ENCODE measurements at places on chromosomes 3 and 15.
A peak's percentile ranks its signal among the peaks of the same experiment; 100 is the strongest.

DNA sequence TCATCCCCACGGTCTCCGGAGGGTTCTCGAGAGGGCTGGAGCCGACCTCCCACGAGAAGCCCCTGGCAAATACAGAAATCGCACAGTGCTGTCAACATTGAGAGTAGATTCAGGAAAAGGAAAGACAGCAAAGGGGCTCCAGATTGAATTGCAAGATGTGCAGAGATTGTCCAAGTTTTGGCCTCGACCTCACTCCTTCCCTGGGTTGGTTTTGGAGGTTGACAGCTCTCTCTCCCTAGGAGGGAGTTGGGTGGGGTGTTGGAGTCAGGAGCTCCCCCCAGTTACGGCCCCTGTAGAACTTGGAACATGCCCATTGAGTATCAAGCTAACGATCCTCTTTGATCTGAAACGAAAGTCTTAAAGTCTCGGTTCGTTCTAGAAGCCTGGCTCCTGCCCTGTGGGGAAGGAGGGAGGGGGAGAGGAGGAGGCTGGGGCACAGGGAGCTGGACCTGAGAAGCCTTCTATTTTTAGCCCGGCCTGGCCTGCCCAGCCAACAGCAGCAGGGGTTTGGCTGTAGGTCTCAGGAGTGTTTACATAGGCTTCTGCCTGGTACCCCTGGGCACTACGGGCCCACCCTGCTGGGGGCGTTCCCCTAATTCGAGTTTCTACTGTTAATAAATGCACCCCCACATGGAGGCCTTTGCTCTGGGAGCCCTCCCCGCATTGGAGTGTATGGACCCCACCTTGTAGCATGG is 672 bp upstream of the KY start:
- DNase-seq = no peak

DNA sequence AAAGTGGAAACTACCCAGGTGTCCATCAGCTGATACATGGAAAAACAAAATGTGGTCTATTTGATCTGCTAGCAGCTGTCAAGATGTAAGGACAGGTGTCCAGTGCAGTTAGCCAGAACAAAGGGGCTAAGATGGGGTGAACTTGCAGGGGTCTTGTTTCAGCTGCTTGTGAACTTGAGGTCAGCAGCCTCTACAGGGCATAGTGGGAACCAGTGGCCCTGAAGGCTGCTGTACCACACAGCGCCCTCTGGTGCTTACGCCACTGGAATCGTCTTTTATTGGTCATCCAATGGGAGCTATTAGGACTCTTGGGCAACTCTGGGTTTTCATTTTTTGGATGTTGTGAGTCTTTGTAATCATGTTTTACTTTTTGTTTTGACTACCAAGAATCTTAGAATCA is 62.2 kb upstream of the CTSH start:
- peak; percentile 38 for DNase-seq

DNA sequence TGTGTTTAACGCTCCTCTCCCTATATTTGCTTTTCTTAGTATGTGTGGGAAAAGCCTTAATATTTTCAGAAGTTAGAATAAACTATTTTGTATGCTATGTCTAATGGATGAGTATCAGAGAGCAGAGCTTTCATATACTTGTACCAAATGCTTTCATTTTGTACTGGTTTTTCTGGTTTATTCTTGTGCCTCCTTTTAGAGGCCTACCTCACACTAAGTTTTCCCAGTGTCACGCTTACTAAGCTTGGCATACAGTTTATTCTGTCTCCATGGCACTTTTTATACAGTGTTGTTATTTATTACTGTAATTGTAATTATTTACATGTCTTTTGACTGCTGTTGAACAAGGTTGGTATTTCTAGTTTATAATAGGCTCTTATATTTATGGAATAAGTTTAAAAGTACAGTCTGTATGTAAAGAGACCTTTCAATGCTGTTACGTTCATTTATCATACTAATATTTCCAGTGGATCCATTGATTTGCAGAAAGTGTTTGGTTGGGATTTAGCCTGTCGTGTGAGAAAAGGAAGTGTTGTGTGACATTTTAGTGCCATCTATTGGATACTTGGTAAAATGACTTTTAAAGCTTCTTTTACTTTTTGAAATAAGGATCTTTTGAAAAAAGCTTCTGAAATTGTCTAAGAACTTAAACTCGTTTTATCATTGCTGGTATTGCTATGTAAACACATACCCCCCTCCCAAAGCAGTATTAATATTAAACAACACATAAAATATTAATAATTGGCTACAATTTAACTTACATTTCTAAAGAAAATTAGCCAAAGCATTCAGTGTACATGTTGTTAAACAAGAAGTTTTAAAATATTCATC is 5.2 kb upstream of the EBLN2 start:
- peak; percentile 46 for DNase-seq

DNA sequence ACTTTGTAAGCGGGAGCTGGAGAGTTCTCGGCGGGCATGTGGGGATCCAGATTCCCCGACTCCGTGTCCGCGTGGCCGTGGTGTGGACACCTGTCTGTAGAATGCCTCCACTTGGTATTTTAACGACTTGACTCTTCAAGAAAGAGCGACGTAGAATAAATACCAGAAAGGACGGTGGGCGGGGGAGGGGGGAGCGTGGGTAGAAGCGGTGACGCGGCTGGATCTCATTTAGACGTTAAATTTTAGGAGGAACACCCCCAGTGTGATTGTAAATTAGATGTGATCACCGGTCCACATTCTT is 620 bp upstream of the PYGO1 start:
- no peak for DNase-seq

DNA sequence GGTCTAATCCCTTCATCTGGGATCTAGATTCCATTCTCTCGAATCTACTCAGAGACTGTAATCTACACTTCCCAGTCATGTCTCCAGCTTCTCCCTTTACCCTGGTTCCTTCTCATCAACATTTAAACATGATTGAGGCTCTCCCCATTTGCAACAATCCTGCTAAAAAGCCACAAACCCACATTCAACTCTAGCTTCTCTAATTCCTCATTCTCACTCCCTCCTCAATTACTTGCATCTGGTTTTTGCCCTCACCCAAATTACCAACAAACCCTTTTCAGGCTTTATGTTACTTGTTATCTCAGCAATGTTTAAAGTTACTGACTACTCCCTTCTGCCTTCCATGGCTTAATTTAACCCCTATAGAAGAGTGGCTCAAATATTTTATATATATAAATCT is 11.5 kb downstream of the ETFA start:
- DNase-seq = no peak

- DNase-seq = no peak
These were observed 5.2 kb downstream of the TLE3 start for GRCh38 chr15:70092464-70093027.

DNA sequence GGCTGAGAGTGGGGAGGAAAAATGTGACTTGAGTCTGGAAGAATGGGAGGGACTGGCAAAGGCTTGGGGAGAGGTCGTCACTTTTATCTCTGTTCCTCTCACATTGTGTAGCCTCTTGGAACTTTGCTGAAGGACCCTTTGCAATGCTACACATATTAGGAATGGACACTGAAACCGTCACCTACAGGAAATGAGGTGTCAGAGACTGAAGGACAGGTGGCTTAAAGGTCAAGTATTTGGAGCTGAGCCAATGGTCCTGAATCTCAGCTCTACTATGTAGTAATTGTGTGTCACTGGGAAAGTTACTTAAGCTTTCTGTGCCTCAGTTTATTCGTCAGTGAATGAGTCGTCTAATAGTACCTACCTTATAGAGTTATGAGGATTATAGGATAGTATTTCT is 14.7 kb downstream of the MCTP2 start:
- DNase-seq = no peak

GRCh38 chr3:49013738-49014660 is 4.4 kb downstream of the DALRD3 start:
- DNase-seq = no peak

DNA sequence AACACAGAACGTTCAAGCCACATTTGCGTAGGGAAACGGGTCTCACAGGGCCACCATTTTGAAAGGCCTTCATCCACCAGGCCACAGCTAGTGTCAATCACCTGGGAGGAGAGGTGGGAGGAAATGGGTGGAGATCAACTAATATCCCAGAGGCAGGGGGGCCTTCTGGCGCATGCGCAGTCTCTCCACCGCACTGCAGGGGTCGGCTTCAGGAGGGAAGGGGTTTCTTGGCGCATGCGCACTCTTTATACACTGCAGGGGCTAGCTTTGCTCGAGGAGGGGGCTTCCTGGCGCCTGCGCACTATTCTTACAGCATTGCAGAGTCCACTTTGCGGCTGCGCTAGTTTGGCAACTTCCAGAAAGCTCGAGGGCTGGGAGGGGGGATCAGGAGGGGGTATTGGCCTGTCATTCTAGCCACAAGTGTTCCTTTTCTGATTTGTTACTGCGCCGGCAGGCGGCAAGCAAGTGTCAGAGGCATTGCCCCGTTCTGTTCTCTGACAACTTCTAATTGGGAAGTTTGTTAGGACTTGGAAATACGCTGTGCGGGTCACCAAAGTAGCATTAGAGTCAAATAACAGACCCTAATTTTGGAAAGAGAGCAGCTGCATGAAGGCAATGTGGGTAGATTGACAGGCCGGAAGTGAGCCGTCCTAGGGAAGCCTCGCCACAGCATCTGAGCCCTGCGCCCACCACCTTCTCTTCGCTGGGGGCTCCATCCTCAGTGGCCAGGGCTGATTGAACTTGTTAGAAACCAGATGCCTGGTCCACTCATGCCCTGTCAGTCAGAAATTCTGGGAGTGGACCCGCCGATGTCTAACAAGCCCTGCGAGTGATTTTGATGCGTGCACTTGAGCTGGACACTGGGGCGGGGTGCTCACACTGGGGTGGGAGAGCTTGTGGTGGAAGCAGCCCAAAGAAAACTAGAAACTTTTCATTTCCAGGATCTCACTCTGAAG is 173.5 kb upstream of the NDN start:
- DNase-seq = no peak

- no peak for DNase-seq
These were observed 303.2 kb downstream of the ZIC1 start for GRCh38 chr3:147712357-147712756.

DNA sequence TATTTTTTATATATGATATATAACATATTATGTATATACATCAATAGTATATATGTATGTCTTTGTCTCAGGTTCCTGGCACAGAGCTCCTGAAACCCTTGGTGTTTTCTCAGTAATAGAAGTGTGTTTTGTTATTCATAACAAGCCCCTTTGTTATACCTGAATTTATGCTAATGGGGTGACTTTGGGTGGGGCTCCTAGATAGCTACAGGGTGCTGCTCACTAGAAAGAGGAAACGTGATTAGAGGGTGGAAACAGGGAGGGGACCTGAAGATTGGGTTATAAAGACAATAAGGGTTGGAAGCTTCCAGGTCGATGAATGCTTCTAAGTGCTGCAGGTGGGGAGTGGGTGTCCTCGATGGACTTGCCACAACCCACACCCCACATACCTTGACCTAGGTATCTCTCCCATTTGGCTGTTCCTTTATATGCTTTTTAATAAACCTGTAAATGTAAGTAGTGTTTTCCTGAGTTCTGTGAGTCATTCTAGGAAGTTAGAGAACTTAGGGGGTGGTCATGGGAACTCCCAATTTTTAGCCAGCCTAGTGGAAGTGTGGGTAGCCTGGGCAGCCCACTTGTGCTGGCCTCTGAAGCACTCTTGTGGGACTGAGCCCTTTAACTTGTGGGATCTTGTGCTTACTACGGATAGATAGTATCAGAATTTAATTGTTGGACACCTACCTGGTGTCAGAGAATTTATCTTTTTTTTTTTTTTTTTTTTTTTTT is 36.9 kb upstream of the C15orf39 start:
- DNase-seq = no peak

- DNase-seq = no peak
These were observed 81.7 kb downstream of the MEGF11 start for GRCh38 chr15:66171841-66172240.

DNA sequence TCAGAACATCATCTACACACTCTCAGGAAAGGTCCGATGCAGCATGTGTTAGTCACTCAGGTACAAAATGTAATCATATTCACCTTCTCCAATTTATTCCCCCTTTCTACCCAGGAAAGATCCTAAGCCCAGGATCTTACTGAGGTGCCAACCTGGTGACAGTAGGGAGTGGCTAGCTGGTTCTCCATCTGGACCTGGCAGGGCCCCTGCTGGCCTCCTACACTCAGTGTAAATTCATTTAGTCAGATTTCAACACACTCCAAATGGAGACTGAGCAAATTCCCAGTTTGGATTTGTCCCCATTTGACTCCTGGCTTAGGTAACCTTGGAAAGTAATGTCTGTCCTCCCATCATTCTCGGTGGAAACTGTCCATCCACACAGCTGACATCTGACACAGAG is 47.3 kb downstream of the SYNPR start:
- DNase-seq = no peak

DNA sequence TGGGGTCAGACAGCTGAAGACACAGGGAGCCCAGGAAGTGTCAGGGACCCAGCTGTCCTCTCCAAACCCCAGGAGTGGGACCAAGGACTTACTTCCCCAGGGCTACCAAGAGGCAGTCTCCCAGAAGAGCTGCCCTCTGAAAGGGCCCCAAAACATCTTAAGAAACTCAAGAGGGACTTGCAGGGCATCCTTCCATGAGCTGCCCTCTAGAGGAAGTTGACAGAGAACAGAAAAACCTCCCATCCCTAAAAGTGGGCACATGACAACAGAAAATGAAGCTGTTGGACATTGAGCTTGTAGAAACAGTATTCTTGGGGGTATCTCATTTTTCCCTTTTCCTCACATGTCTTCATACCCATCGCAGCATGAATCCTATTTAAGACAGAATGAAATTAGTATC is 58.9 kb downstream of the MECOM start:
- no peak for DNase-seq

DNA sequence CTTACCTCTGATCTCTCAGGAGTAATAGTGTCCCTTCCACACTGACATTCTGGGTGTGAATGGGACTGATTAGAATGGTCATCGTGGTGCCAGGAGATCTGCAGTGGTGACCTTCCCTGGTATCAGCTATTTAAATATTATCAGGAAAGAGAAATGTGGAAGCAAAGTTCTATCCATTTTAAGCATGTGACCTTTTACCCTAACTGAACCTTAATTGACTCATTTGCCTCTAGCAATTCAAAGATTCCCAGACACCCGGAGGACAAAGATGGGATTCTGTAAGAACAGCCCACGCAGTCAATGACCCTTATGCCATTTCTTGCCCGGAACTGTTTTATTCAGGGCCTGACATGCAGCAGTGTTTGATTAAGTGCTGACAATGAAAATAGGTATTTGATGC is 10.3 kb downstream of the LIPC start:
- DNase-seq = no peak

DNA sequence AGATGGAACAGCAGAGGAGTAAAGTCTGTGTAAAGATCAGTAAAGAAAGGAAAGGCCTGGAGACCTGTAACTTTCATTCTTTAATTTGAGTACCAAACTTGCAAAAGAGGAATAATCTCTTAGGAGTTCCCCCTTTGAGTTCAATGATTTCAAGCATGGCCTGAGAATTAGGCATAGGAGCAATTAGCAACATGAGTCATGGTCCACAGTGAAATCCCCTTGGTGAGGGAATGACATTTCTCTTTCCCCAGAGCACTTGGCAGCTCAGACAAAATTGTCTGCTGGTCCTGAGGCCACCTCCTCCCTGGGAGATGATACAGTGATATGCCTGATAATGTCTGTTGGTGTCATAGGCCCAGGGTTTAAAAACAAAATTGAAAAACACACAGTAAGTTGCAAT is 81.4 kb upstream of the CRBN start:
- no peak for DNase-seq

Data from LNCaP clone FGC (cell line).